Ovary (tissue), 10 donors: ENCODE measurements at places on chromosomes 7 and 10. TPM values are rescaled to one million over a fixed set of nuclear protein-coding genes. Genes with fewer than 3 reads are reported as not detected.

GRCh38 chr10:80498833-80499741 is 38.6 kb upstream of the SH2D4B start:
- H3K4me3 ChIP-seq: no peak overlapping the region
- no peaks in the 10 kb centered on the region for H3K36me3 ChIP-seq
- H3K27me3 ChIP-seq: no peaks in the 10 kb centered on the region
- peaks cover 47% of the 10 kb centered on the region for H3K4me1 ChIP-seq

- no peaks in the 10 kb centered on the region for H3K27me3 ChIP-seq
- no peaks in the 10 kb centered on the region for H3K36me3 ChIP-seq
- no peaks in the 10 kb centered on the region for H3K4me1 ChIP-seq
- DNase-seq: no peak
These were observed 802.7 kb upstream of the IGFBP3 start for GRCh38 chr7:46723742-46724141.

PTPRZ1 gene
- 0.48 TPM for polyA plus RNA-seq

DNA sequence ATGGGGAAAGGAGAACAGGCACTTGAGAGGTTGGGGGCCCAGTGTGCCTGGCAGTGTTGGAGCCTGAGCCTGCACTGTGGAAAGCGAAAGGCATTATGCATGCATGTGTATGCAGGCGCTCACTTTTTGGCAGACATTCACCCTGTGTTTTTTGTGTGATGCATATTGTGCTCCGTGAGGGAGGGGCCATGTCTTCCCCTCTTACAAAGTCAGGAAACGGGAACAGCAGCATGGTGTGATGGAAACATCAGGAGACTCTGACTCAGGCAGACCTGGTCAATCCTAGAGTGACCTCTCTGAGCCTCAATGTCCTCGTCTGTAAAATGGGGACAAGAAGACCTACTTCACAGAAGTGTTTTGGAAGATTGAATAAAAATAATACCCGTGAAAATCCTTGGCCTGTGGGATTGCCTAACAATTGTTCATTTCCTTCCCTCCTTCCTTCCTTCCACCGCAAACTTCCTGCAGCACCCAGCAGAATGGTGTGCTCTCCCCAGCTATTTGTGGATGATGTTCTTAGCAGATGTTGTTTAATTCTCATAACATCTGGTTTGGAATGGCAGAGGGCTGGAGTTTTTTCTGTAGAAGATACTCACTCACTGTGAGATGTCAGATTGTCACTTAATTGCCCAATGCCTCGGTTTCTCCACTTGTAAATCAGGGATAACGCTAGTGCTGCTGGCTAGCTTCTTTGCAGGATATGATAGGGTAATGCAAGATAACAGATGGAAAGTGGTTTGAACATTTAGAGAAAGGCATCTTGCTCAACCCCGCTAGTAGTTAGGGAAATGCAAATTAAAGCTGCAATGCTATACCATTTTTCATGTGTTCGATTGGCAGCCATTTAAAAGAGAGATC is 39.8 kb downstream of the CDH23 start:
- no peaks in the 10 kb centered on the region for H3K36me3 ChIP-seq
- no peak for DNase-seq
- no peaks in the 10 kb centered on the region for H3K27me3 ChIP-seq
- H3K27ac ChIP-seq: no peak overlapping the region
- peaks cover 14% of the 10 kb centered on the region for H3K4me1 ChIP-seq
- no peak overlapping the region for H3K4me3 ChIP-seq

SH2D4B gene
- 0.10 TPM for polyA plus RNA-seq

- H3K4me1 ChIP-seq: no peaks in the 10 kb centered on the region
- no peak overlapping the region for H3K4me3 ChIP-seq
- H3K27ac ChIP-seq: no peak overlapping the region
- H3K36me3 ChIP-seq: no peaks in the 10 kb centered on the region
- DNase-seq: no peak
- no peaks in the 10 kb centered on the region for H3K27me3 ChIP-seq
These were observed 136.2 kb upstream of the ADAM12 start for GRCh38 chr10:126524526-126524925.

DNA sequence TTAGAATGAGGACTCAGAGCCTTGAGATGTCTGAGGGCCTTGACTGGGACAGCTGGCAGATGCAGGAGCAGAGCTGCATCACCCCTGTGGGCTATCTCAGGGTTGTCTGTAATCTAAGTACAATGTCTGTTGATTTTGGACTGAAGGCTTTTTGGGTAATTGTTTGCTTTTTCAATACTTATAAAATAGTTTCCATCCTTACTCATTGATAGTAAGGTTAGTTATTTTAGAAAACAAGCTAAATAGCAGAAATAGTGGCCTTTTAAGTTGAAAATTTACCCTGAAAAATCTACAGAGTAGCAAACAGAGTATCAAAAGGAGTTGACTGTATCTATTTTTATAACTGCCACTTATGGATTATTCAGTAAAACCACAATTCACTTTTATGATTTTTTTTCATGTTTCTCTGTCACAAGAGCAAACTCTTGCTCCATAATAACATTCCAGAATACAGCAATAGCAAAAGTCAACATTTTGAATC is 179.7 kb downstream of the CFTR start:
- H3K27me3 ChIP-seq: no peaks in the 10 kb centered on the region
- no peak overlapping the region for H3K27ac ChIP-seq
- no peak for DNase-seq
- H3K4me3 ChIP-seq: no peak overlapping the region
- no peaks in the 10 kb centered on the region for H3K4me1 ChIP-seq
- H3K36me3 ChIP-seq: no peaks in the 10 kb centered on the region

DNA sequence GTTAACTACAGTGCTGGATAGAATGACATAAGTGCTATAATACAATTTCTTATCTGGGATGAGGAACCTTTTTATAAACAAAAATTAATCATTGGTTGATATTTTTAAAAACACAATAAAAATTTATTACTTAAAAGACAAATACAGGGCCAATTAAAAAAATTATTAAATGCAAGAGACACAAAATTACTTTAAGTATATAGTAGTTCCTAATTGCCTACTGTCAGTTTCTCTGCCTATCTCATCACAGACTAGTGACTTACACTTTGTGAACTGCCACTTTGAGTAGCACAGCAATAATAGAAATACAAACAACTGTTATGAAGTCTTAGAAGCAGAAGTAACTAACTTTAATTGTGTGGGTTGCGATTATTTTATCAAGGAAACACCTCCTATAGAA is 8.4 kb downstream of the TES start:
- no peaks in the 10 kb centered on the region for H3K36me3 ChIP-seq
- peaks cover 3% of the 10 kb centered on the region for H3K4me1 ChIP-seq
- no peak for DNase-seq
- H3K4me3 ChIP-seq: no peak overlapping the region
- no peaks in the 10 kb centered on the region for H3K27me3 ChIP-seq

SPDYE2B gene
- polyA plus RNA-seq: not detected

- H3K4me3 ChIP-seq: no peak overlapping the region
- DNase-seq: no peak
- no peaks in the 10 kb centered on the region for H3K4me1 ChIP-seq
- no peaks in the 10 kb centered on the region for H3K27me3 ChIP-seq
- H3K36me3 ChIP-seq: no peaks in the 10 kb centered on the region
- no peak overlapping the region for H3K27ac ChIP-seq
These were observed 67.2 kb upstream of the ZPBP start for GRCh38 chr7:50160206-50160605.

PTPRN2 gene
- polyA plus RNA-seq: 6.6 TPM

GRCh38 chr7:113289140-113289740 is 170.9 kb upstream of the SMIM30 start:
- no peaks in the 10 kb centered on the region for H3K36me3 ChIP-seq
- no peaks in the 10 kb centered on the region for H3K27me3 ChIP-seq
- no peak for DNase-seq
- no peak overlapping the region for H3K27ac ChIP-seq
